ENCODE measurements at places on chromosomes 3 and 15.

- no peak for ATAC-seq
These were observed at the start of gene KNG1 for GRCh38 chr3:186717039-186717457. TSS of gene KNG1 (plus strand) at chr3:186717359. CDS start at chr3:186717543, 184 bp downstream.

DNA sequence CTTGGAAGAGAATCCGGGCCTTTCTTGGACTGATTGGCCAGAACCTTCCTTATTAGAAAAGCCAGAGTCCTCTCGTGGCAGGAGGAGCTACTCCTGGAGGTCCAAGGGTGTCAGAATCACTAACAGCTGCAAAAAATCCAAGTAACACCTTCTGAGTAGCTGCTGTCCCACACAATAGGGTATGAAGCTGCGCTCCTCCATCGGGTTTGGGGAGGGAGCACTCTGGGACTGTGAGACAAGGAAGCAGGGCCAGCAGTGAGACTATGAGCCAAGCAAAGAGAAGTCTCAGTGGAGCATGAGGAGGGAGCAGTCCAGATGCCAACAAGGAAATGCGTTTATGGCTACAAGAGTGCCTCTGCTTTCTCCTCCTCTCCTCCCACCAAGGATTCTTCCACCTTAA lies 21.7 kb downstream of the SEMA3G start:
- no peak for ATAC-seq

DNA sequence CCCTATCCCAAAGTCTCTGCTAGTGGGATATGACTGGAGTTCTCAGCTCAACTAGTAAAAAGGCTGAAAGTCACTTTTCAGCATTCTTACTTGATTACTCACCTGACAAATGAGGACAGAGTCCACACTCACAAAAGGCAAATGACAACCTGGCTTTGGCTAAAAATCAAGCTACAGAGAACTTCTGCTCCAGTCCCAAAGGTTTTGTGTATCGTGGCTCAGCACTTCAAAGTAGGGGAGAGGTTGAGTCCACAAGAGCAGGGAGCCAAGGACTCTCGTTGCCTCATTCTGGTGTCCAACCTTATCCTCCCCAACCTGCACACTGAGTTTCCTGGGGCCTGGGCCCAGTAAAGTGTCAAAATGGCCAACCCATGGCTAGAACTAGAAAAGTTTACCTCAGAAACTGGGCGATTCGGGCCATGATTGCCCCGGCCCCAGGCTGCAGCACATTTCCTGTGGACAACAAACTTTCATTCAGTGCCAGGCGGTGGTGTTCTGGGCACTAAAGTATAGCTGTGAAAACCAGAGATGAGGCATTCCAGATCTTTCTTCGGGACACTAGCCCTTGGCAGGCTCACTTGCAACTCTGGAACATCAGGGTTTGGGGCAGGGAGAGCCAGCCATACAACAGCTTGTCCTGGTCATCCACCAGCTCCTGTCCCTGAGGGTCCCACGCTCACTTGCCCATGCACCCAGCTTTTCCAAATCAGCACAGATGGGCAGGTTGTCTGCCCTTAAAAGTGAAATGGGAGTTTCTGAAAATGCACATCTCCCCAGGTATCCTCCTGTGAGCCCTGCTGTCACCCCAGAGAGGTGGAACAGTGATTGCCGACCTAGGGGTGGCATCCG lies 3.1 kb downstream of the ACAA1 start:
- ATAC-seq, result no peak

GRCh38 chr3:114855839-114856238 lies 291.2 kb downstream of the ZBTB20 start:
- ATAC-seq, result no peak

GRCh38 chr3:153963012-153963411 lies 158.2 kb upstream of the ARHGEF26 start:
- ATAC-seq, result no peak

DNA sequence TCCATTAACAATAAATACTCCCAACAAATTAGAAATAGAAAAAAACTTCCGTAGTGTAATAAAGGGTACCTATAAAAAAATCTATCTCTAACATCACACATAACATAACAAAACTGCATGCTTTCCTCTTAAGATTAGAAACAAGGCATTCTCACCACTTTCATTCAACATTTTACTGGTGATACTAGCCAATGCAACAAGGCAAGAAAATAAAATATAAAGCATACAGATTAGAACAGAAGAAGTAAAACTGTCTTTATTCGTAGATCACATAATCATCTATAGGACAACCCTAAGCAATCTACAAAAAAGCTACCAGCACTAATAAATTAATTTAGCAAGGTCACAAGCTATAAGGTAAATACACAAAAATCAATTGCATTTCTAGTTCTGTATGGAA lies 107.1 kb downstream of the PLD1 start:
- ATAC-seq, result no peak

- no peak for ATAC-seq
These were observed 335.9 kb upstream of the SLCO3A1 start for GRCh38 chr15:91517491-91518200.

- no peak for ATAC-seq
These were observed 86.0 kb upstream of the VGLL3 start for GRCh38 chr3:87076946-87077345.

DNA sequence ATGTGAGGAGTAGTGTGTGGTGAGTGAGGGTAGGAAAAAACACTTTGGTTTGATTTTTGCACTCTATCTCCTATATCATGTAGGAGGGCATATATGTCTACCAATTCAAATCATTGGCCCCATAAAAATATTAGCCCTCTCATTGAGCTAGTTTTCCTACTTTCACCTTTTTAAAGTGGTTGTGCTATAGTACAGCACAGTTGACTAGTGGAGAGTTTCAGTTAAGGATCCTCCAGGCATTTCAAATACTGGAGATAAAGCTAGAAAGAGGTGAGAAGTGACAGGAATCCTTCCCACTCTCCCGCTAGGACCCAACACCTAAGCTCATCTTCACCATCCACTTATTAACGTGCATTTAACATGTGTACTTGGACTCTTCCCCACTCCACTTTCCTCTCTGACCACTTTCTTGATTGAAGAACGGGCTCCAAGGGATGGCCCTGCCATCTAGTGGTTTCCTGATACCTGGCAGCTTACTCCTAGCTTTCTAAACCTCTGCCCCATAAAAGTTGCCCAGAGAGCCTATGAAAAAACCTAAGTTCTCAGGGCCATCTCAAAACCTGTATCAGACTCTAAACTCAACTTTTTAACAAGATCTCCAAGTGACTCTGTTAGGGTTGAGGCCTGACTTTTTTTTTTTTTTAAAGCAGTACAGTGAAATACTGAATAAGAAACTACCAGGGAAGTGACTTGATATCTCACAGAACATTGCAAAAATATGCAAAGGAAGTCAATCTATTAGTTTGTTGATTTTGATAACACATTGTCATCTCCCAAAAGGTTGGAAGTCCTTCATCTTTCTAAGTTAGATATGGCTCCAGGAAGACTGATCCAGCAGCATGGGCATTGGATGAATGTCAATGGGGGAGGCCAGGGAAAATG lies 17.9 kb downstream of the IL12A start:
- ATAC-seq, result peak; percentile 96

GRCh38 chr15:63030101-63030551 lies 12.4 kb upstream of the TPM1 start:
- ATAC-seq, result no peak

DNA sequence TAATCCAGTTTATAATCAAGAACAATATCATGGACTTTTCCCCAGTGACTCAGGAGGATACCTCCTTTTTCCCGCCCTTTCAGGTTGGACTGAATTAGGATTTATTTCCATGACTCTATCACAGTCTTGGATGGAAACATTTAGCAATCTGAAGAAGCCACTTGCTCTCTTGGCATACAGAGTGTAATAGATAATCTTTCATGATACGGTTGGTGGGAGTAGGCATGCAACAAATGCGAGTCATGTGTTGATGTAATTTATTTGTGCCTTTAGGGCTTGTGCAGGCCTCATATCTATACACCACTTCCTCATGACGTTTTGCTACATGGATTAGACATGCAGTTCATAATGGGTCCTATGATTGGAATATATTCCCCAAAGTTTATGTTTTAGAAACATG lies 54.2 kb upstream of the MCTP2 start:
- no peak for ATAC-seq

DNA sequence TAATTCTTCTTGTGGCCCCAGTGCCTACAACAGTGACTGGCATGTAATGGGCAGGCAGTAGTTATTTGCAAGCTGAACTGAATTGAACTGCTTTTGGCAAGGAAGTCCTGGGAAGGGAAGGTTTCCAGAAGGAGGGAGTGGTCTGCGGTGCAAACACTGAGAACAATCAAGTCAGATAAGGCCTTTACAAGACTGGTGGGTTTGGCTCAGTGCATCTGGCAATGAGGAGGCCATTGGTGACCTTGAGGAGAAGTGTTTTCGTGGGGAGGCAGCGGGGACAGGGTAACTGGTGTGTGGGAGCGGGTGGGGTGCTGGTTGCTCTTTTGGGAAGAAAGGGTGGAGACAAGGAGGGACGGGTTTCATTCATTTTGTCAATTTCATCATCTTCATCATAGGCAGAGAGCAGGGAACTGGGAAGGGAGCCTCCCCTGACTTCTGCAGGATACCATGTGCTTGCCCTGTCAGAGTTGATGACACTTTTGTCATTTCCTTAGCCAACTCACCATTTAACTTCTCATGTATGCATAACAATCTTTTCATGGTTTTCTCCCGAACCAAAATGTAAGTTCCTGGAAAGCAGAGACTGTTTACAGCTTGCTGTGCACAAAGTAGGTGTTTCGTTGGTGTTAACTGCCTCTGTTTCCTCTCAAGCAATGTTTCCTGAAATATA lies 8.4 kb upstream of the EHD4 start:
- no peak for ATAC-seq

Data from SK-N-SH treated with all-trans-retinoic acid at 6 μM for 48 hours (cell line).